ENCODE measurements at places on chromosomes 5 and 9. TPM values are rescaled to one million over a fixed set of nuclear protein-coding genes. Genes with fewer than 3 reads are reported as not detected.

DNA sequence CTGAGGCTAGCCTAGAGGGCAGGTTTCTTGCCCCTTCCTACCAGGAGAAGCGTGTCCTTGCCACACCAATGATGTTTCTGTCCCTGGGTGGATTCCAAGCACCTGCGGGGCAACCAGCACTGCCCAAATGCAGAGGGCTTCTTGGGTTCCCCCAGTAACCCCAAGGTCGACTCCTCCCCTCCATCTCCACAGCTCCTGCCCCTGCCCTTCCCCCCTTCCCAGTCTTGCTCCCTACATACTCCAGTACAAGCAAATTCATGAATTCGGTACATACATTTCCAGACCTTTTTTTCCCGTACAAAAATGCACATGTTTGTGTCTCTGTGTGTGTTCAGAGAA is 12.8 kb upstream of the JADE2 start:
- no peak for DNase-seq

The ARID3C gene
- 2.2 TPM for total RNA-seq

GRCh38 chr5:1246711-1247431 is 21.7 kb downstream of the SLC6A18 start:
- peak; percentile 63 for DNase-seq

- DNase-seq, result no peak
Measured at GRCh38 chr9:37243588-37244345, 123.4 kb downstream of the ZCCHC7 start.

Data from liver (tissue), 10 donors.